ENCODE measurements at places on chromosomes 5 and 9.

GRCh38 chr9:20042128-20042711 is 253.4 kb upstream of the SLC24A2 start:
- no peak for DNase-seq

DNA sequence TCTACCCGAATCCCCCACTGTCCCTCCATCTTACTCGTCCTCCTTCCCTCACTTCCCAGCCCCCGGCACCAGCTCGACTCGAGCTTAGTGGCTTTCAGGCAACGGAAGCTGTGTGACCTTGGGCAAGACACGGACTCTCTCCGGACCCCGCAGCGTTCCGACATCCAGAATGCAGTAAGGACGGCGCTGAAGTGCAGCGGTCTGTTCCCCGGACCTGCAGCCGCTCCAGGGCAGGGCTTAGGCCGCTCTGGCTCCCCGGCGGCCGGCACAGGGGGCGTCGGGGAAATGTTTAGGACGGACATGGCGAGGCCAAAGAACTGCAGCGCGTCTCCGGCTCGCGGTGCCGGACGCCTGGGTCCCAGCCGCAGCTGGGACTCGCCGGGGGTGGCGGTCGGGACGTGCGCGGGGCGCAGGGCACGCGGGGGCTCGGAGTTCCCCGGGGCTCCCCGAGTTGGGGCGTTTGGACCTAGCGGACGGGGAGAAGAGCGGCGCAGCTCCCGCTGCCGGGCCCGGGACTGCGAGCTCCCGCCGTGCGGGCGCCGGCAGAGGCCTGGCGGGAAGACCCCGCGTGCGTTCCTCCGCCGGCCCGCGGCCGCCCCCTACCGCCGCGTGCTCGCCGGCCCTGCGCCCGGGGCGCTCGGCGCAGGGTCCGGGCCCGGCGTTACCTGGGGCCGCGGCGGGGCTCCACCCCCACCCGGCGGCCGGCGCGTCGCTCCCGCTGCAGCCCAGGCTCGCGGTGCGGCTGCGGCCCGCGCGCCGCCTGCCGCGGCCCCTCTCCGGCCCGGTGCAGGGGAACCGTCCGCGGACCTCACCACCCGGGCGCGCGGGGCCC is 5.6 kb upstream of the RNF44 start:
- DNase-seq: no peak

DNA sequence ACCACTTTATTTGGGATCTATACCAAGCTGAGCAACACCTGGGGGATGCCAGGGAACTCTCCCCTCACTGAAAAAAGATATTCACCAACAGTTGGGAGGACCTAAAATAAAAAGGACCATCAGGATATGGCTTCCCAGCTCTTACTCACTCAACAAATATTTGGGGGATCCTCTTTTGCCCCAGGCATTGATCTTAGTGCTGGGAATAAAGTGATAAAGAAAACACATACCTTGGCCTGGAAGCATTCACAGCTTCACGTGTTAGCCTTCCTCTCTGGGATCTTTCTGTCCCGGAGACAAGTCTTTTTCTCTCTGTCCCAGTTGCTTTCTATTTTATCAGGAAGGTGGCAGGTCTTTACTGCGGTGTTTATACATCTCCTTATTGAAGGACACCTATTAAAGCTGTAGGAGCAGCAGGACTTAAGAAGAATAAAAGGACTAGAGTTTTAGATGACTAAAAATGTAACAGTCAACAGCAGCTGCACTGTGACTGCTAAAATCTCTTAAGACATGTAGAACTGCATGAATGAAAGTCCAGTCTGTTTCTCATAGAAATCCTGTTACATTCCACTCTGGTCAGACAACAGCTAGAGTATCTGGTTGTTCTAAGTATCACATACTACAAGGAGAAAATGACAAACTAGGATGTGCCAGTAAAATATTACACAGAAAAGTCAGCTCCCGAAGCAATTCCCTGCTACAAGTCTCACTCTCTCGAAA is 90.0 kb upstream of the ITGA2 start:
- no peak for DNase-seq

DNA sequence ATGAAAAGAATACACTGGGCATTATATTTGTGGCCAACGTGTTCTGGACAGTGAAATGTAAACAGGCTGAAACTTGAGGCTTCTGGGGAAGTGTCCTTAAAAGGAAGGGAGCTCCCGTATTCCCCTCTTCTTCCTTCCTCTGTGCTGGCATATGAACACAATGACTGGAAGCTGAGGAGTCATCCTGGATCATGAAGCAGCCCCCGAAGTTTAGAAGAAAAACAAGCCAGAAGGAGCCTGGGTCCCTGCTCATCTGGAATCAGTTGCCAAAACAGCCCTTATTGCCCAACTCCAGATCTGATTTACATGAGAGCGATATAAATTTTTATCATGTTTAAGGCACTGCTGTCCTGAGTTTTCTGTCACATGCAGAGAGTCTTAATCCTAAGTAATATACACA is 65.4 kb upstream of the SLC1A1 start:
- no peak for DNase-seq

DNA sequence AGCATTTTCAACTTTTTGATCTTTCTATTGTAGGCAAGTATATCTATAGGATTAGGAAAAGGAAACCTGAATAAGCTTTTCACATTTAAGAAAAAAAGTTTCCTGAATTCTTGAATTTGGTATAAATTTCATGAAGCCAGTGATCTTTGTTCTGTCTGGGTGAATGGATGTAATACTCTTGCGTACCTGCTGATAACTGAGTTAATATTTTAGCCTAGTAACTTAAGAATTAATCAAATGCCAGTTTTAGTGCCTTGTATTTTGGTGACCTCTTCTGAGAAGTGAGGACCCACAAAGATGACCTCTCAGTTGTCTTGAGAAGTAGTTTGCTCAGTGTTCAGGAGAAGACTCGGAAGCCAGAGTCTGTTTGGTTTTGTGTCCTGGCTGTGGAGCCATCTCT is 77.9 kb downstream of the UHRF2 start:
- DNase-seq: no peak

DNA sequence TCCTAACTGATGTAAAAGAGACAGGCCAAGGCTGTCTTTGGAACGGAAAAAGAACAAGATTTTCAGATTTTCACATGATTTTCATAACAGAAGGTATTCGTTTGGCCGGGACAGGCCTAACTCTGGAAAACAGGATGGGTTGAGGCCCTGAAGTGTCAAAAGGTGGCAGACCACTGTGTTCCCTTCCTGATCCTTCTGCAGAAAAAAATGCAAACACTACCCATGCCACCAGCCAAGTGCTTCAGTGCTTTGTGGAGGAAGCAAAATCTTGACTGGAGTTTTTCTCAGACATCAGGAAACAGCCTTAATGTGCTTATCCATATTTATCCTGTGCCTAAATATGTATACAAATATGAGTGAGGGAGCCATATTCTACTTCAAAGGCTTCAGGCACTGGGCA is 113.5 kb upstream of the IL6ST start:
- DNase-seq: no peak

DNA sequence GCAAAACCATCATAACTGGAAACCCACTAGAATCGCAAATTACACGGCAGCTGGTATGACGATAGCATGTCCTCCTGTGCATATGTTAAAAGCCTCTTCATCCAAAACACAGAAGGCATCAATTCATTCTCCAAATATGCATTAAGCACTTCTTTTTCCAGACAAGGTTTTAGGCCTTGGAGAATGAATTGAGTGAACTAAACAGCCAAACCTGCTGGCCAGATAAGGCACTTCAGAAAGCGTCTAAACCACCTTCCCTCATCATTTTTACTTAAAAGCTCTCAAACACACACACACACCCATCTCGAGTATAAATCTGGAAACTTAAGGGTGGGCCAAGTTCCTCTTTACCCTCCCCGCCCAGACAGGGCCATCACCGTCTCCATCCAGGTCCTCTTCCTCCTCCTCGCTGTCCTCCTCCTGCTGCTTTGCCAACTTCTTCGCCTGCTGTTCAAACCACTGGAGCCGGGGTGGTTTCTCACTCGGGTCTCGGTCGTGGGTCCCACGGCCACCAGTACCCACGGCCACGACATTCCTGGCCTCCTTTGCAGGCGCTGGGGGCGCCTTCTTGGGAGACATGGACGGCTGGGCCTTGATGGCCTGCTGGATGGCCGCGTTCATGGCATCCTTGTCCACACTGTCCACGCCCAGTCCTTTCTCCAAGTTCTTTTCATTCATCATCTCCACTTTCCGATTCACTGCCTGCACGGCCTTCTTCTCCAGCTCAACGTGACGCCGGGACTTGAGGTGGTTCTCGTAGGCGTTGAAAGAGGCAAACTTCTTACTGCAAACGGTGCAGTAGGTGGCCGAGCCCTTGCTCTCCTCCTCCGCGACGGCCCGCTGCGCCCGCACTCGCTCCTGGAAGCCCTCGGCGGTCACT is 696 bp downstream of the ZNF622 start:
- no peak for DNase-seq

DNA sequence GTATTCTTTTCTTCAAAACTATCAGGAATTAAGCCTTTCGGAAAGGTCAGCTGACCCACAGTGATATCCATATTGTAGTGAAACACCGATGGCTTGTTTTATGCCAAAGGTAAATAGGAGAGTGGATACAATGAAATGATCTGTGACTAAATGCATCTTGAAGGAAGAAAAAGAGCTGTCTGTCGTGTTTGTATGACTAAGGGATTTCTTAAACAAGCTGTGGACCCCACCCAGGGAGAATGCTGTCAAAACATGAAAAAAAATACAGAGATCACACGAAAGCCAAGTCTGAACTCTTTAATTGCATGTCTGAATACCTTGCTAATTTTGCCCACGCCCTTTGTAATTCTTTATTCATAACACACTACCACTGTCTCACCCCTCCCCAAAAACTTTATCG is 286.4 kb upstream of the WWC1 start:
- no peak for DNase-seq

Data from stimulated activated CD8-positive, alpha-beta memory T cell treated with anti-CD3 and anti-CD28 coated beads, Interleukin-7, amount 100 ng/mL, for 1 hour (primary cell).